ENCODE measurements at places on chromosomes 3 and 15.

DNA sequence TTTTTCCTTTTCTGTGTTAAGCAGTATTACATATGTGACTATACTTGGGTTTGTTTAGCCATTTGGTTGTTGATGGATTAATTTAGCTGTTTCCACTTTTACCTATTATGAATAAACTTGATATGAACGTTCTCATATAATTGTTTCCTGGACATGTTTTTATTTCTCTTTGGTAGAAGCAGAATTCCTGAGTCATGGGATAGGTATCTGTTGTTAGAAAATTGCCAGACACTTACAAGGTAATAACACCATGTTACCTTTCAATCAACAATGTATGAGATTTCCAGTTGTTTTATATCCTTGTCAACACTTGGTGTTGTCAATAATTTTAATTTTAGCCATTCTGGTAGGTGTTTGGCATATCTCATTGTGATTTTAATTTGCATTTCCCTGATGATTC lies 475.4 kb downstream of the IGSF11 start:
- no peak for DNase-seq

DNA sequence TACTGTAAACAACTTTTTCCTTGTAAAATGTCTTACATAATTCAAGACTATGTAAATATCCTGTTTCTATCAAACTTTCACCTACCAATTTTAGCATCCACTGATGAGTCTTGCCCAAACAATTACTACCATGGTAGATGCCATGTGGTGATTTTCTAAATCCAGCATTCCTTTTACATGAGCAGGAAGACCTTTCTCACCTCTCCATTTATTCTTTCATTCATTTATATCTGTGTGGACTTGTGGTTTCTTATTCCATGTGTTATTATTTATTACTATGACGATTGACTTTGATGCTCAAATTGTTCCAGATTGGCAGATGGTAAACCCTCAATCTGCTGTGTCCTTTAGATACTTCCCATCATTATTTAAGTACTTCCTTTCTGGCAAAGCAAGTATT lies 62.4 kb downstream of the IFT57 start:
- no peak for DNase-seq

DNA sequence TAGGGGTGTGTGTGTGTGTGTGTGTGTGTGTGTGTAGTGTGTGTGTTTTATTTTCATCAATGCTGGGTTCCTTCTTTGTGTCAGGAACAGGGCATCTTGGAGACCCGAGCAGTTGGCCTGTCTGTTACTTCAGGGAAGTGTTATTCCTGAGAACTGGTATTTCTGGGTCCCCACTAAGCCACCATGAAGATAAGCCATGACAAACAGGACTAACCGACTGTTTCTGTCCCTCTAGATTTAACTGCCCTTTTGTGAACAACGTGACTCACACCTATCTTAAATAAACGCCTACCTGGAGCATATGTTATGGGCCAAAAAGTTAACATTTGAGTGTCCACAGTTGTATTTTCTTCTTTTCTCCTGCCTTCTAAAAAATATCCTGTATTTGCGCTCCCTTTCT lies 19.5 kb downstream of the SIDT1 start:
- DNase-seq, result no peak

DNA sequence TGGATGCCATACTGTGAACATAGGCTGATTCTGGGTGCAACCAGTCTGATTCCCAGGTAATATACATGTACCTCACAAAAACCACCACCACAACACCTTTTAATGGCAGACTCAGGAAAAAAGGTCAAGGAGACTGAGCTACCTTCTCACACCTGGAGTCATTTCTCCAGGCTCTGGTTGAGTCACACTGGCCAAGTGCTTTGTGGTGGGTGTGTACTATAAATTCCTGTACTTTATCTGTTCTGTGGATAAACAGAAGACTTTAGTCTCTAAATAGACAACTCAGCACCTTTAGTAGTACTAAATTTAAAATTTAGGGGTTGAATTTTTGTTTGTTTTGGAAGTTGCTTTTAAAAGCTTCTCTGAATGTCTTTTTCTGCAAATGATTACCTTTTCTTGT lies 46.7 kb downstream of the TOP2B start:
- no peak for DNase-seq

DNA sequence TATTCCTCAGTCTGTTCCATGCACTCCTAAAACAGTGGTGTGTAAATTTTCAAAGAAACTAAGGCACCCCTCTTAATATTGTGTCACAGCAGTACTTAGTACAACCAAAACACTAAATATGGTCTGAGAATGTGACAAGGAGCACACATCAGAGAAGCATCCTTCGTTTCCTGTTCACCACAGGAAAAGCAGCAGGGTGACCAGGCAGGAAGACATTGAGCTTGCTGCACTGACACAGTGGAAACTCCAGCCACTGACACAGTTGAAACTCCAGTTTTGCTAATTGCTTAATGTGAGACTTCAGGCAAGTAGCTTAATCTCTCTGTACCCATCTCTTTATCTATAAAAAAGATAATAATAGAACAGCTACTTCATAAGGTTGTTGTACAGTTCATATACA lies 353.0 kb upstream of the RORA start:
- DNase-seq, result no peak

DNA sequence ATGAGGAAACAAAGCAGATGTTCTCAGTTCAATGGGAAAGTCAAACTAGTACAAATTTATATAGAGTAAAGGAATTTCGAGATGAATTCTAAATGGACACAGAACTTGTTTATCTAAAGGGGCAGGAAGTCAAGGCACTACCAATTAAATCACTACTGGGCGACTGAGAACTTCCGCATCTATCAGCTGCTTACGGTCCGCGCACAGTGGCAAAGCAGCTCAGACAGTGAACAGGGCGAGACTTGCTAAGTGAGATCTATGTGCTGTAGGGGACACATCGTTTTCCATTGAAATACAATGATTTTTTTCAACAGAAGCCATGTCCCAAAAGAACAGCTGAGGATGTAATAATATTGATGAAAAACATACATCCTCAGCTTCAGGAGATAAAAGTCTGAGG lies 105.0 kb downstream of the CHRNA7 start:
- DNase-seq, result no peak

DNA sequence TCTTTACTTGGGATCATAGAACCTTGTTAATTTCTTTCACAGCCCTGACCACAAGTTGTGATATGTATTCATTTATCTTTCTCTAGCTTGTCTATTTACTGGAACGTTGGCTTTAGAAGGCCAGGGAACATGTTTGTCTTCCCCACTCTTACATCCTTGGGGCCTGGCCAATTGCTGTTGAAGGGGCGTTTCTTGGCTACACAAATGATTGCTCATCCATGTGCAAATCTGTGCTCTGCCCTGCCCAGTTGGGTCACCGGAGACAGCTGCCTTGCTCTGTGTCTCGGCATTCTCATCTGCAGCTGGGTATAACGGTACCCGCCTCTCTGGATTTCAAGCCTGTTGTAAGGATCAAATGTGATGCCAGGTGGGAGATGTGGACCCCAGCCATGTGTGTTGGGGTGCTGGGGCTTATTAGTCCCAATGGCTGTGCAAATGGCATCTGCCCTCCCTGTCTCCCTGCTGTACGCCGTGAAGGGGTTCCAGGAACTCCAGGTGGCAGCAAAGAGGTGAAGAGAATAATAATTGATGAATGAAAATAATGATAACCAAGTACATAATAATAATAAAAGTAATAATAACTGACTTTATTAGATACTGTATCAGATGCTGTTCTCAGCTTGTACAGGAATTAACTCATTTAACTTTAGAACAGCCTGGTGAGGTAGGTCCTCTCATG lies 24.0 kb upstream of the TLE3 start:
- no peak for DNase-seq

- DNase-seq, result no peak
Measured at GRCh38 chr3:33141006-33141405, 27.2 kb downstream of the CRTAP start.

DNA sequence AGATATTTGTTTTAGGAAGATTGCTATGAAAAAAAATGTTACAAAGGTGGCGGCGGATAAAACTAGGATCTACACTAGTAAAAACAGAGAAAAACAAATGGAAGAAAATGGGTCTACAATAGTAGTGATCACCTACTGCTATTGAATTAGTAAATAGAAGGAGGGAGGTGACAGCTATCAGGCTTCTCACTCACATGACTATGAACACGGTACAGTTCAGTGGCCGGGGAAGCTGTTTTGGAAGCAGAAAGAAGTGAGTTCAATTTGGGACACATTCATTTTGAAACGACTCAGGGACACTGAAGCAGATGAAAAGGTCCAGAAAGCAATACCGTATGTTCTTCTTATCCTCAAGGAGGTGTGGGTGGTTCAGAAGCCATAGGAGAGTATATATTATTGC lies 138.3 kb downstream of the GSK3B start:
- no peak for DNase-seq

- no peak for DNase-seq
Measured at GRCh38 chr15:92677999-92678398, 22.4 kb upstream of the FAM174B start.

DNA sequence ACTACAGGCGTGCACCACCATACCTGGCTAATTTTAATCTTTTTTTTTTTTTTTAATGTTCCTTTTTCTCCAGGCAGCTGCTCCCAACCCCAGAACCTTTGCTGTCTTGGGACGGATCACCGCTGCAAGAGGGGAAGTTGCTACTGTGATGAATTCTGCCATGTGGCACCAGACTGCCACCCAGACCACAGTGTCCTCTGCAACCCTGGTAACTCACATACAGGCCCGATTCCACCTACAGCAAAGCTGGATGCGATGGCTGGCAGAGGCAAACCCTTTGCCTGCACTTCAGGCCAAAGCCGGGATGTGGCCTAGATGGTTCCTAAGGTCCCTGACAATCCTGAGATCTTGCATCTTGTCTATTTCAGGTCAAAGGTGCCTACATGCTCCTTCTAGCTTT lies 12.7 kb upstream of the MUC20 start:
- DNase-seq, result no peak

Measured in stimulated activated CD8-positive, alpha-beta memory T cell treated with anti-CD3 and anti-CD28 coated beads, Interleukin-2, amount 100 ng/mL, for 1 hour (primary cell).